Right atrium auricular region (tissue), 2 donors: ENCODE measurements at places on chromosomes 16 and 17. TPM values are rescaled to one million over a fixed set of nuclear protein-coding genes. Genes with fewer than 3 reads are reported as not detected.
A peak's percentile ranks its signal among the peaks of the same experiment; 100 is the strongest.

EPX gene
- not detected for total RNA-seq

KRT32 gene
- not detected for total RNA-seq

DNA sequence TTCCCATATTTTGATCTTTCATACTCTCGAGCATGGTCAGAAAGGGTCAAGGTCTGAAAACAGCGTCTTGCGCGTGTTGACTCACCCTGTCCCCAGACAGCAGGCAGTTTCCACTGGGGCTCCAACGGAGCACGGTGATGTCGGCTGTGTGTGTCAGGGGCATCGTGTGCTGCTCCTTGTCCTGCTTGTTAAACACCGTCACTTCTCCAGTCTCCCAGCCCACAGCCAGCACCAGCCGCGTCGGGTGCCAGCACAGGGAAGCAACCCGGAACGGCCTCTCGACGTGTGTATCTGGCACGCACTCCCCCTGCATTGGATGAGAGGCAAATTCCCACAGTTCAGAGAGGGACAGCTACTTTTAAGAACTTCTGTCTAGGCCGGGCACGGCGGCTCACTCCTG is 9.6 kb downstream of the IFT140 start:
- no peak overlapping the region for H3K4me3 ChIP-seq
- H3K27me3 ChIP-seq, result no peaks in the 10 kb centered on the region
- no peak for DNase-seq

DNA sequence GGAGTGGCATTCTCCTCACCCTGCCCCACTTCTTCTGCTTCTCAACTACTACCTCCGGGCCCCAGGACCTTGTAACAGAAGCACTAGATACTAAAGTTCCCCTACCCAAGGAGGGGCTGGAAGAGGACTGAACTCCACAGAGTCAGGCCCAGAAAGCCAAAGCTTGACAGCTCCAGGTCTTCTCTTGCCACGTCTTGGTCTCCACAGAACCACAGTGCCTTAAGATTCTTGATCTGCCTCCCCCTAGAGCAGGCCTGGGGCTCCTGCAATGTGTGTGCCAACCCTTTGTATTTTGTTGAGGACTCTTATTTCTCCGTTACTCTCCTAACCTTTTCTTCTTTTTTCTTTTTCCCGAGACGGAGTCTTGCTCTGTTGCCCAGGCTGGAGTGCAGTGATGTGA is 4.0 kb downstream of the SLC16A13 start:
- H3K27me3 ChIP-seq, result no peaks in the 10 kb centered on the region
- no peaks in the 10 kb centered on the region for H3K36me3 ChIP-seq
- H3K4me3 ChIP-seq, result no peak overlapping the region
- H3K4me1 ChIP-seq, result peaks cover 44% of the 10 kb centered on the region
- H3K27ac ChIP-seq, result no peak overlapping the region

- peaks cover 46% of the 10 kb centered on the region for H3K4me1 ChIP-seq
- no peak for DNase-seq
- no peaks in the 10 kb centered on the region for H3K27me3 ChIP-seq
- H3K4me3 ChIP-seq, result peak overlapping the region; percentile 87
Observed at GRCh38 chr17:62064029-62064790, 868 bp downstream of the MED13 start.

GRCh38 chr16:89431158-89431584 is 59.2 kb downstream of the ANKRD11 start:
- DNase-seq, result no peak
- H3K4me3 ChIP-seq, result no peak overlapping the region
- H3K4me1 ChIP-seq, result no peaks in the 10 kb centered on the region
- H3K36me3 ChIP-seq, result peaks cover 5% of the 10 kb centered on the region
- H3K27me3 ChIP-seq, result no peaks in the 10 kb centered on the region

FOXK2 gene
- 40.3 TPM for total RNA-seq

DECR2 gene
- total RNA-seq, result 10.6 TPM

GRCh38 chr16:31050280-31051030 is 17.1 kb downstream of the STX4 start:
- no peaks in the 10 kb centered on the region for H3K36me3 ChIP-seq
- H3K27ac ChIP-seq, result no peak overlapping the region
- no peak overlapping the region for H3K4me3 ChIP-seq

GRCh38 chr16:56618138-56618537 is 7.4 kb upstream of the MT1E start:
- H3K4me3 ChIP-seq, result peak overlapping the region; percentile 25
- no peaks in the 10 kb centered on the region for H3K36me3 ChIP-seq
- H3K4me1 ChIP-seq, result peaks cover 35% of the 10 kb centered on the region
- no peaks in the 10 kb centered on the region for H3K27me3 ChIP-seq
- H3K27ac ChIP-seq, result peak overlapping the region; percentile 86
